ENCODE measurements at places on chromosomes 7 and 10.

GRCh38 chr10:86253091-86254072 lies 113.2 kb downstream of the GRID1 start:
- no peak for DNase-seq

DNA sequence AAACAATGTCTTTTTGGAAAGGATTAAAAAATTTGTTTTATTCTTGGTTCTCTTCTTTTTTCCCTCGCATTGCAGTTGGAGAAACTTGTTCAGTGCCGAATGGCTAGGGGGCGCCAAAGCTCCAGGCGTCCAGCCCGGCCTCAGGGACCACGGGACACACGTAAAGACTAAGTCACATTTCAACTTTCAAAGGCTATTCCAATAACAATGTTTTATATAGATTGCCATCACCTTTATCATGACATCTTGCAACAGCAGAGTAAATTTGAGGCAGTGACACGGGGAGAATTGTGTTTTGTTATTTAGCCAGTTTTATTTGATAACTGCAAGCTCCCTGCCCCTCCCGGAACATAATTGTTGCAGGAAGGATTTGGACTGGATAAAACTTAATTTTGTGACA lies 2.2 kb upstream of the IGFBP3 start:
- DNase-seq, result peak; percentile 58

GRCh38 chr10:31591569-31591968 lies 272.6 kb downstream of the ZEB1 start:
- no peak for DNase-seq

- no peak for DNase-seq
Measured at GRCh38 chr10:778626-779330, 89.3 kb upstream of the DIP2C start.

DNA sequence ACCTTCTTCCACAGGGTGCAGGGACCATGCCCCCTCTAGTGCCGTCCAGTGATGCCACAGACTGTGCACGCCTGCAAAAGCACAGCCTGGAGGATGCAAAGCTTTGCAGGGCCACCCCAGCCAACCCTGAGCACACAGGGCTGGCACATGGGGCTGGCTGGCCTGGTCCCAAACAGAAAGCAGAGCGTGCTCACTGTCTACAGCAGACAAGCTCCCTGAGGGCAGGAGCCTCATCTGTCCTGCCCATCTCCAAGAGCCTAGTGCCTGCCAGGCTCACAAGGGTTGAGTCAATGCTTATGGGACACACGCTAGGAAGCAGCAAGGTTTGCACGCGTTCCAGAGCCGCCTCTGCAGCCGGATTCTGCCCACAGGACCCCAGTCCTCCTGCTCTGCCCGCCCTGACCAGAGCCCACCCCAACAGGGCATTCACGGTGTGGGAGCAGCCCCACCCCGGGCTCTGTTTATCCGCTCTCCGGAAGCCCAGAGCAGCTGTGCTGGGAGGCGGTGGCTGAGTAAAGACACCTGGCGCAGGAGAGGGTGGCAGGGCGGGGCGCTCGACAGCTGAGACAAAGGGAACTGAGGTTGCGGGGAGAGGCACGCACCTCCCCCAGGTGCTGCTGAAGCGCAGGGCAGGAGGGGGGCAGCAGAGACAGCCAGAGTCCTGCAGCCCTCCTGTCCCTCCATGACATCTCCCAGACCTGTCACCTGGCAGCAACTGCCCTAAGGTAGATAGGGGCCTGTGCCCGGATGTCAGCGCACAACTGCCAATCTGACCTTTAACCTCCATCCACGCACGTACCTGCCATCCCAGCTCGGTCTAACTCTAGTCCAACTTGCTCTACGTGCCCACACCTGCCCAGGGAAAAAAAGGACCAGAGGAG lies 4.3 kb downstream of the KCNH2 start:
- no peak for DNase-seq

DNA sequence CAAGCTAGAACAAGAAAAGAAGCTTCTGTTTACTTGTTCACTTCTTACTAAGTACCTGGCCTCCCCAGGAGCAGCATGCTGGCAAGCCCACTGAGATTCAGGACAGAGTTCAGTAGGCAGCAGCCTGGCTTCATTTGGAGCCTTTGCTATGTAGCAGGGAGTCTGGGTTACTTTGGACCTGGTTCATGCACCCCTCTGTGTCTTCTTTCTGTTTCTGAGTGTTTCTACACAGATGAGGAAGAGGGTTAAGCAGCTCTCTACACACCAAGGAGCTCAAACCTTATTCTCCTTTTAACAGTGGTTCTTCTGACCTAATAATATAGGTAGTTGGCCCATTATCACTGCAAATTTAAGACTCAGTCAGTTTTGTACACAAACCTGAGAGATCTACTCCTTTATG lies 152.9 kb downstream of the ARID5B start:
- DNase-seq, result no peak

DNA sequence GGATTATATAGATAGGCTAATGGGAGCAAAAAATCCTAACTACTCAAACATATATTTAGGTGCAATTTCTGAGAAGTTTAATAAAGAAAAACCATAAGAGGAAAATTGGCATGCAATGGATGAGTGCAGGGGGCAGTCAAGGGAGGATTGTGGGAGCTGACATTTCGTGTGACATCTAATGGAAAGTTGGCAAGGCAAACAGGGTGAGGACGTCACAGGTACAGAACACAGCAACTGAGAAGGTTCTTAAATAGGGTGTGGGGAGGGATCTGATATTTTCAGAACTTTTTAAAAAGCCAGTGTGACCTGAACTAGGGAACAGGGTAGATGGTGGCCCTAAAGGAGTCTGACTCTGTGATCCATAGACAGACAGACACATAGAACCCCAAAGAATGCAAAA lies 194.9 kb upstream of the GLI3 start:
- no peak for DNase-seq

DNA sequence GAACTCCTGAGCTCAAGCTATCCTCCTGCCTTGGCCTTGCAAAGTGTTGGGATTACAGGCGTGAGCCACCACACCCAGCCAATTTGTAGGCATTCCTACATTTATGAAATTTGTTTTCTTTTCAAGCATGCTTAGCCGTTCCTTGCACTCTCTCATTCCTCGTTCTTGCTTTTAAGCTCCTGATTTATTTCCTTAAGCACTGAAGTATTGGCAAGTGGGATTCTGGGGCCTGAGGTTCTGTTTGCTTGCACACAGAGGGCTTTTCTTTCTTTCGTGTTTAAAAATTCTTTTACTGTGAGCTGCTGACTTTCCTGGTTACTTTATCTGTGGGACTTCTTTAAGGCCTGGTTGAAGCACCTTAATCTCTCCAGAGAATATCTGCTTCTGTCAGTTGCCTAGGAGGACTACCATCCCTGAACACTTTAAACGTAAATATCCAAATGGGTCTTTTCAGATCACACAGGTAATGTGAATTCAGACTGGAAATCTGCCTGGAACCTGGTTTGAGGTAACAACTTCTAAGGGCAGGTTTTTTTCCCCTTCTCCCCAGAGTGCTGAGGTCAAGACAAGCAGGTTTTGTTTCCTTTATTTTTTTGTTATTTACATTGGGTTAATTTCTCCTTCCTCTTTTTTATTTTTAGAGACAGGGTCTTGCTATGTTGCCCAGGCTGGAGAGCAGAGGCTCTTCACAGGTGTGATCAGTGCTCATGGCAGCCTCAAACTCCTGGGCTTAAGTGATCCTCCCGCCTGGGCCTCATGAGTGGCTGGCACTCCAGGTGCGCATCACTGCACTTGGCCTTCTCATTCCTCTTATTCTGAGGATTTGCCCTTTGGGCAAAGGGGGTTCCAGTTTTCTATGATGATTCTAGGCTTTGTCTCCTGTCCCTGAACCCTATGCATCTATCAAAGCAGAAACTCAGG lies 102.9 kb downstream of the PFKFB3 start:
- DNase-seq, result no peak

- DNase-seq, result no peak
Measured at GRCh38 chr7:28417321-28417940, 5.1 kb downstream of the CREB5 start.

DNA sequence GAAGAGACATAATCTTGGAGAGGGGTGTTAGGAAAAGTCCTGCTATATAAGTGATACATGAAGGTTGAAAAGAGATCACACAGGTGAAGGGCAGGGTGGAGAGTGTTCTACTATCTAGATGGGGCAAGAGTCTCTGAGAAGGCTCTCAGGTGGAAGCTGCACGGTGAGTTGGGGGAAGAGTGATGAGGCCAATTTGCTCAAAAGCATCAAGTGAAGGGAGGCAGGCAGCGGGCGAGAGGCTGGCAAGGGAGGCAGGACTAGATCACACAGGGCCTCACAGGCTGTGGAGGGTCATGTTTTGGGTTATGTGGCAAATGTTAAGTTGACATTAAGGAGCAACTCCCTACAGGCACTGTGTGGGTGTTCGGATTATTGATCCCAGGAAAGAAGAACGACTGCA lies 2.6 kb upstream of the COL17A1 start:
- no peak for DNase-seq

DNA sequence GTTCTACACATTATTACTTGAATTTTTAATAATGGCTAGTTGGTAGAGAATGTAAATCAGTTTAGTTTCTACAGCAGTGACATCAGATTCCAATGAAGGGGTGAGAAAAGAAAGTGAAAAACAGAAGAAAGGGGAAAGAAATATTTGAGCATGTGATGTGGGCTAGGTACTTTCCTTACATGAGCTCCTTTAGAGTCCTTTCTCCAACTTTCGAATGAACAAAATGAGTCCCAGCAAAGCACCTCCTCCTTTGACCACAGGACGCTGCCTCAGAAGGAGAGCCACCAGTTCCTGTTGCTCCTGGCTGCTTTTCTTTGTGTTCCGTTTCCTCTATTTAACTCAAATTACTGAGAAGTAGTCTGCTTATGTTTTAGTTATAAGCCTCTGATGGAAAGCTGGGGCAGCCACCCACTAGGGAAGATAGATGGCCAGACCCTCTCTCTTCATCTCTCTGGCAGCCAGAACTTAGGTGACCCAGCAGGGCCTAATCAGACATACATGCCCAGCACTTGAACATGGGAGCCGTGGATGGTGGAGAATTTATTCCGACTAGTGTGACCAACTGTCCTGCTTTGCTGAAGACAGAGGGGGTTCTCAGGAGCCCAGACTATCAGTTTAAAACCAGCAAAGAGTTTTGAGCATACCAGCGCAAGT lies 82.4 kb upstream of the NME8 start:
- DNase-seq, result peak; percentile 60

- no peak for DNase-seq
Measured at GRCh38 chr10:123320091-123320490, 165.9 kb downstream of the BUB3 start.

GRCh38 chr10:123869020-123869414 lies 22.6 kb downstream of the CPXM2 start:
- DNase-seq, result no peak

DNA sequence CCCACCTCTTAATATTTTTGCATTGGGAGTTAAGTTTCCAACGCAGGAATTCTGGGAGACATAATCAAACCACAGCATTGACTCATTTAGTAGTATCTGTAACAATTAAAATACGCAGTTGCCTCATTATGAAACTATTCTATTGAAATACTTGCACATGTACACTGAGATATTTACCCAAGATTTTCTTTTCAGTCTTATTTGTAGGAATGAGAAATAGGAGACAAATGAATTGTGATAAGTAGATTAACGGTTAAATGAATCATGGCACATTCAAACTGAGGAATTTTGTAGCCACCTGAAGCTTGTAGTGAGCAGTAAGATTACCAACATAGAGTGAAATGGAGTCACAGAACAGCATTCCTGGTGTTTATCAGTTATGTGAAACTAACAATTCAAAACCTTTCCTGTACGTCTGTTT lies 18.1 kb downstream of the RP9 start:
- no peak for DNase-seq

DNA sequence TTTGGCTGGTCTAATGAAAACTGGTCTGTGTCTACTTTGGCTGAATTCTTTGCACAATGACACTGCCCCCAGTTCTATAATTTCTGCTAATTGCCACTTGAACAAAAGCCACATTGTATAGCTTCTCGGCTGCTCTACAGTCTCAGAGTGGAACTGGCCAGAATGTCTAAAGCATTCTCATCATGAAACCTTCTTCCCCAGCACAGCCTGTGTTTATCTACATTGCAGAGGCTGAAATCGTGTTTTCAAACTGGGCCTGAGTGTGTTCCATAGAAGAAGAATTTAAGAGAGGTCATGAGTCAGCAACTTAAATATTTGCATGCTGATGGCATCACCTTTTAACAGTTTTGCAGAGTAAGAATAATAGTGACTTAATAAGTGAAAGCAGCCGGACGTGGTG lies 177.2 kb downstream of the BUB3 start:
- no peak for DNase-seq

DNA sequence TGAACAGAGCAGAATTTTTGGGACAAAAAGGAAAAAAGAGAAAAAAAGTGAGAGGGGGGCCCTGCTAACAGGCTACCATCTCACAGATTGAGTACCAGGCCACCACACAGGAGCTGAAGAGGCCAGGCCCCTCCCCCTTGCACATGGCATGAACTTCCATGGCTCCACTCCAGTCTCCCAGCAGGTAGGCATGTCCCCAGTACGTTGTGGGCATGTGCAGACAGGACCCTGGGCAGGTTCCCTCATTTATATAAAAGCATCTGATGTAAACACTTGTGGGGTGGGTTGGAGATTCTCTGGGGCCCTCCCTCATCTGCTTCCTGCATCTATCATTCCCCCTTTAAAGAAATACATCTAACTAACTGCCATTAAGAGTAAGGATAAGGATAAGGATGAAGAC lies 45.0 kb upstream of the AKR1C1 start:
- no peak for DNase-seq

DNA sequence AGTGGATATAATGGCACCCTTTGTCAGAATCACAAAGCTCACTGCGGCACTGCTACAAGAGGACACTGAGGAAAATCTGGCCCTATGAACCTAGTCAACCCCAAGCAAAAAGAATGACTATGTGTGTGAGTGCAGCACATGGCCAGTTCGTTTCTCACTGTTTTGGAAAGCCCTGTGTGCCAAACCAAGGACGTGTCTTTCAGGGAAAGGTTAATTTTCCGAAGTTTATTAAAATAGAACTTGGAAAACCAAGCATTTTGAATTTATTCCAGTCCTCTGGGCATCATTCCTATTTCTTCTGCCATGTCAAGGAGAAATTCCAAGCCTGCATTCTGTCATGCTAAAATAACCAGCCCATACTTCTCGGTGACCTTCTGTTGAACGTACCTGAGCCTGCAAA lies 471.8 kb downstream of the PLXDC2 start:
- DNase-seq, result no peak

GRCh38 chr10:61186408-61186807 lies 242.4 kb upstream of the RHOBTB1 start:
- DNase-seq, result no peak
